ENCODE measurements at places on chromosomes 12 and 14.
A peak's percentile ranks its signal among the peaks of the same experiment; 100 is the strongest.

DNA sequence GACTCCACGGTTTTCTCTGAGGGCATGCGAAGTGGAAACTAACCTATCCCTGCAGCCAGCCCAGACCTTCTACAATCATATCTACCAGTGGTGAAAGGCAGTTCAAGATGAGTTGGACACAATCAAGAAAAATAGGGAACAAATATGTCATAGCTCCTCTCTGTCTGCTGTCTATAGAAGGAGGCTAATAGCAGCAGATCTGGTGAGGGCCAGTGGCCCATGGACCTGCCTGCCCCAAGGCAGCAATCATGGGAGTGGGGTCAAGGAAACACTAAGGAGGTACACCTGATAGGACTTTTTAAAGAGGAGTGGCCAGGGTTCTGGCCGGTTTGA is 149.5 kb downstream of the PRKCH start:
- no peak for DNase-seq

GRCh38 chr14:60151715-60152114 is 13.5 kb downstream of the DHRS7 start:
- DNase-seq, result peak; percentile 37

- DNase-seq, result no peak
These were observed 126.2 kb downstream of the CRADD start for GRCh38 chr12:93803424-93803807.

- DNase-seq, result peak; percentile 33
These were observed 11.1 kb upstream of the DPF3 start for GRCh38 chr14:72904840-72905561.

GRCh38 chr12:69324797-69325466 is 23.2 kb upstream of the LYZ start:
- DNase-seq, result no peak

- DNase-seq, result no peak
These were observed 645 bp downstream of the FOXA1 start for GRCh38 chr14:37594238-37594970.

GRCh38 chr12:2395354-2395977 is 342.7 kb downstream of the CACNA1C start:
- no peak for DNase-seq

DNA sequence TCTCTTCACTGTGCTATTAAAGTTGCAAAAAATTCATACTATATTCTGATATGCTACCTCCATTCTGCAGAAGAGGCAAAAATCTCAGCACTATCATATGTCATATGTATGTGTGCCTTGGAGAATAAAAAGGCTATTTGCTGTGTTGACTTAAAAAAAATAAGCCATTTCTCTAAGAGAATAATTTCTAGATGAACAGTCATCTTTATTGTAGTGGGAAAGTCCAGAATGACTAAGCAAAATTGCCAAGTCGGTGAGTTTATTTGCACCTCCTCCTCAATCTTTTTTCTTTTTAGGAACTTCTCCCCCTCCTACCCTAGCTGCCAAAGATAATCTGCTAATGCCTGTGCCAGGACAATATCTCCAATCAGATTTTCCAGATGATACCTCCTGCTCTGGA is 353.8 kb upstream of the FAR2 start:
- no peak for DNase-seq

DNA sequence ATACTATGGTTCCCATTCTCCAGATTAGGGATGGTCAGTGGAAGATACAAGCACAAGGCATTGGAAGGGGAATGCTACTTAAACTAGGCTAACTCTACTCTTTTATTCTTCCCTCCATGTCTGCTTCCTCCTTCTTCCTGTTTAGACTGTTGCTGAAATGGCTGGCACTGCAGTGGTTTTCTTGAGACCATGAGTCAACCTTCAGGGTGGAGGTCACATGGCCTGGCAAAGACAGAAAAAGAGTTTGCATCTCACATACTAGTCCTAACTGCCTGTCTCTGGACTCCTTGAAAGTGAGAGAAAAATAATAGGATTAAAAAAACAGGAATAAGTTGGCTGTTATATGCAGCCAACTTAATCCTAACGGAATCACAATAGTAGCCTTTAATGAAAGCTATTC is 37.0 kb downstream of the ALDH1L2 start:
- no peak for DNase-seq

GRCh38 chr14:95495538-95496025 is 20.9 kb downstream of the SYNE3 start:
- DNase-seq, result no peak

GRCh38 chr12:89069431-89069830 is 282.9 kb downstream of the DUSP6 start:
- DNase-seq, result no peak

- DNase-seq, result no peak
These were observed 91.1 kb downstream of the FOXN3 start for GRCh38 chr14:89325959-89326358.

DNA sequence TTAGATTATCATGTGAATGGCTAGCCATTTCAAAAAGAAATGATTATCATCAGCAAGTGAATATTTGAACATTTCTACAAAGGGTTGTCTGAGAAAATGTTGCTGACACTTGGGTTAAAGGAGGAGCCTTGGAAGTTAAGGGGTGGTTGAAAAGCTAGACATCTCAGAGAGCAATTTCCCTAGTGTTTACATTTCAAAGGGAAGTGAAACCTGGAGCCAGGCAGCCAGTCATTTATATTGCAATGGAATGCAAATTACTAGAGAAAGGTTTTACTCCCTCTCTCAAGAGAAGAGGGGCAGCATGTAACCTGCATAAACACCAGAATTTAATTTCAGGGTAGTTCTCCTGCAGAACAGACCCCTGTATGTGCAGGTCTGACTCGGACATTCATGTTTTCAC is 279.0 kb downstream of the SLC16A7 start:
- DNase-seq, result no peak

DNA sequence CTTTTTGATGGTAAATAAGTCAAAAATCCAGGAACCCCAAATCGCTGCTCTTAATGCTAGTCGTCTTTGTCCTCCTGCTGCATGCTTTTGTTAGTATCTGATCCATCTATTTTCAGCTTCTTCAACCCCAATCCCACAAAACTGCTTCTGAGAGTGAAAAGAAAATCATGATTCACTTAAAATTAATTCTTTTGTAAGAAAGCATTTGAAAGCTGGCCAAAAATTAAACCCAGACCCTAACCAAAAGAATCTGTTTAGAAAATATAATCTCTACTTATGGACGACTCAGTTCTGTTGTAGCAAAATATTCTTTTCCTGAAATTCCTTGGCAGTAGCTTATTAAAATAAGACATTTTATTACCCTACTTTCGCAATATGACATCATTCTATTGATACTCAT is 443.6 kb upstream of the SYT1 start:
- DNase-seq, result no peak

DNA sequence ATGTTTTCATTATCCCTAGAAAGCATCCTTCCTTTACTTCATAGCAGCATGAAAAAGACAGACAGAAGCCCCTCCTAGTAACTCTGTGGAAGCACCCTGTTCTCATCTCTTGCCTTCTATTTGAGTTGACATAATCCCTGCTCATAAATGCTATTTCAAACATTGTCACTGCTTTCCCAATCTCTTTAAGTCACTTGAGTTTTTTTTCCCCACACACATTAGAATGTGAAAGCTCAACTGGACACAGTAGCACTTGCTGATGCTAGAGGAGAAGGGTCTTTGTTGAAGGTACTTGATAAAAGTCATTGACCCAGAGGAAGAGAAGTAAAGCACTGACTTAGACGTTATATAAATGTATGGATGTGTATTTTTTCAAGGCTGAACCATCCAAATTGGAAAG is 3.0 kb downstream of the E2F7 start:
- no peak for DNase-seq

DNA sequence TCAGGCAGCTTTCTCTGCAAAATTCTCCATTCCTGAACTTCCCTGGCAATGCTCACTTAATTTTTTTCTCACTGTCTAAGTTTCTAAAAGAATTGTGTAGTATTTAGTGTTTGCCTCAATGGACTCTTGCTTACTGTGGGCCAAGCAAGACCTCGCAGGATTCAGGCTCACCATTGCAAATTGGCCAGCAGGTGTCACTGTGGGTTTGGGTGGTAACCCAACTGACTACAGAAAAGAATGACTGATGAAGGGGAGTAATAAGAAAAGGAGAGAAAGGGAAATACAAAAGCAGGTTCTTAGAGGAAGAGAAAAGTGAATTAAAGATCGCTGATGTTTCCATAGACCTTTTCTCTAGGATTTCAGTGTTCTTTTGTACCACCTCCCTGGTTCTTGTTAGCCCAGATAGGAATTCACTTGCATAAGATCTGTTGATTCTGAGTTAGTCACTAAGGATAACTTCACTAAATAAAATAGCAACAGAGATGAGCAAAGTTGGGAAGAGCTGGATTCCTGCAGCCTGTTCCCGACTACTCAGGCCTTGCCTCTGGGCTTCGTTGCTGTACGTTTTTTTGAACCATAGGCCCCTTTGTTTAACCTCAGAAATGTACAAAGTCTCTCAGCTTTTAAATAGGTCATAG is 386.5 kb upstream of the DDHD1 start:
- peak; percentile 1 for DNase-seq

DNA sequence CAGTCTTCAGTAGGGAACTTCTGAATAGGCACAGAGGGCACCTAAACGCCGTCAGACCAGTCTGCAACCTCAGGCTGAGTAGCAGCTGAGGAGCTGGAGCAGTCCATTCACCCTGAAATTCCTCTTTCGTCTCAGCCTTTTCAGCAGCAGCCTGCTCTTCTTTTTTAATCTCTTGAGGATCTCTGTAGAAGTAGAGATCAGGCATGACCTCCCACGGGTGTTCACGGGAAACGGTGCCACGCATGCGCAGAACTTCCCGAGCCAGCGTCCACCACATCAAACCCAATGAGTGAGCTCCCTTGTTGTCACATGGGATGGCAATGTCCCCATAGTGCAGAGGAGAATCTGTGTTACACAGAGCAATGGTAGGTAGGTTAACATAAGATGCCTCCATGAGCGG is 11.1 kb upstream of the MARK3 start:
- DNase-seq, result no peak

All from stimulated activated CD8-positive, alpha-beta memory T cell treated with anti-CD3 and anti-CD28 coated beads, Interleukin-2, amount 100 ng/mL, for 1 hour (primary cell).